ENCODE measurements at places on chromosomes 11 and 22.

- no peak for DNase-seq
These were observed 3.7 kb downstream of the IL2RB start for GRCh38 chr22:37146051-37146385.

DNA sequence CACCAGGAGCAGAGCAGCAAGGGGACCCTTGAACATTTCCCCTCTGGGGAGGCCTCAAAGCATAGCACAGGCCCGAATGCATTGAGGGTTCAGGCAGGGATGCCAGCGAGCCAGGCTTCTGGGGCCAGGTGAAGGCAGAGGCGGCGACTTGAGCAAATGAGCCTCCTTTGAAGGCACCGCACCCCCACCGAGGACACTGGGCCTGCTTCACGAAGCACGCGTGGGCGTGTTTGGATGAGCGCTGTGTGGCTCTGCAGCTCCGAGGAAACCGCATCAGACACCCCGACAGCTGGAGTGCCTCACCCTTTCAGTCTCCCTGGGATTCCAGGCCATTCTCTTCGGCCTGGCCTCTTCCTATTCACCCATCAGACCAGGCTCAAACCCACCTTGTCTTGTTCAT is 301.8 kb downstream of the NTM start:
- no peak for DNase-seq

GRCh38 chr11:110379936-110380335 is 49.8 kb upstream of the FDX1 start:
- DNase-seq: no peak

DNA sequence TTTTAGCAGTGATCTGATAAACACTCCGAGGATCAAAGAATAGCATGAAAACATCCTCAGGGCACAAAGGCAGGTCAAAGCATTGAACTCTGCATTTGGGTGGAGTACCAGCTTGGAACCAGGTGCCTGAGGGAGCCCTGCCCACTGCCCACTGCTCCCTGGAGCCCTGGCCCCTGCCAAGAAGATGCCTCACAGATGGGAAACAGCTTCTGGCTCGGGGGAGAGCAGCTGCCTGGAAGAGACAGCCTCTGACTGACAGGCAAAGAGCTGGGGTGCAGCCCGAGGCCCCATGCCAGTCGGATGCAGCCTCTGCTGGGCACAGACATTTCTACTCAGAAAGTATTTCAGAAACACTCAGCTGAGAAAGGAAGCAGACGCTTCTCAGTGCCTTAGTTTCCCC is 13.2 kb downstream of the LMO1 start:
- DNase-seq: no peak

- no peak for DNase-seq
These were observed 333.5 kb upstream of the PITPNB start for GRCh38 chr22:28252539-28252938.

- no peak for DNase-seq
These were observed 420.9 kb downstream of the METTL15 start for GRCh38 chr11:28529046-28529445.

- DNase-seq: no peak
These were observed 266.0 kb upstream of the NARS2 start for GRCh38 chr11:78840623-78841022.

- DNase-seq: no peak
These were observed 38.2 kb upstream of the UBASH3B start for GRCh38 chr11:122617297-122617696.

DNA sequence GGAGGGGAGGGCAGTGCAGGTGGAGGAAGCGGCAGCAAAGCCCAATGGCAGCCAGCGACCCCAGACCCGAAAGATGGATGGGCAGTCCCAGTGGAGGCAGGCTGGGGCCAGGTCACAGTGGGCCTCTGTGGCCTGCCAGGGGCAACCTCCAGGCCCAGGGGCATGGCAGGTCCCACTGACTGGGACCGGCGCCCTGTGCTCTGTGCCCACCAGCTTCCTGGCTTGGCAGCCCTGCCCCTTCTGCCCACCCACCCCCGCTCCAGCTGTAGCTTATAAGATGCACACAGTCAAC is 4.3 kb upstream of the KCNK7 start:
- DNase-seq: no peak

DNA sequence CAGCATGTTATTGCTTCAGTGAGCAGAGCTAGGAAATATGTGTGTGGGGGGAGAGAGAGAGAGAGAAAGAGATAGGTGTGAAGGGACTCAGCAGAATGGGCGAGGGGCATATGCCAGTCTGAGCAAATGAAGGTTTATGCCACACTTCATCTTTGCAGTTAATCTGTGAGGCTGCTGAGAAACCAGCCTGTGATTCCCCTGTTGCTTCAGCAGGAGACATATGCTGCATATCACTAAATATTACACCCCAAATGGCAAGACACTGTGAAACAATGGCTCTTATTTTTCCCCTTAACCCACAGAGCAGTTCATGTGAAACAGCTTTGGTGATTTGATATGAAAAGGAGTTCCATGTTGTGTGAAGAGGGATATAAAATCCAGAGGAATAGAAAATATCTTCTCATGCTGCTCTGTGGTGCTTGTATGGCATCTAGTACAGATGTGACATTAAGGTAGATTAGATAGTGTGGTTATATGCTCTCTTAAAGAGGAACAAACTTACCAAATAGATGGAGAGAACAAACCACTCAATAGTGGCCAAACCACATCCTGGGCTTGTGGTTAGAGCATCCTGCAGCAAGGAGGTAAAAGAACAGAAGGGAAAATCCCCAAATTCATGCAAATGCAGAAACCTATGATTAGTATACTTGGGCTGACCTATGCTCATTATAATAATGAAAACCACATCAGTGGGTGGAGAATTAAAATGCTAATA is 864.2 kb downstream of the FAM181B start:
- DNase-seq: no peak

DNA sequence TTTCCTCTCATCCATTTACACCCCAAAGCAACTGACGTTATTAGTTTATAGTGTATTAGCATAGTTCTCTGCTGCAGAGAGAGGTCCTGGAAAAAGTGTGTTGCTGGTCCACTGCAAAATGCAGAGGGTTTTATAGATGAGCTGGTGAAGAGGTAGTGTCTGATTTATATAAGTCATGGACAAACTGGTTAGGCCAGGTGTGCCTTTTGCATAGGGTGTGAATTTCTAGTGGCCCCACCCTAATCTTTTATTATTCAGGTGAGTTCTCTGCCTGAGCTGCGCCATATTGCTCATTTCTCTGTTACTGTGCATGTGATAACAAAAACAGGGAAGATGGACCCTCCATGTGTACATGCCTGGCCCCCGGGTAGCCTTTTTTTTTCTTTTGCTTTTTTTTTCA is 43.1 kb upstream of the TRIM77 start:
- DNase-seq: no peak

GRCh38 chr11:130964058-130964792 is 47.9 kb upstream of the SNX19 start:
- no peak for DNase-seq

- no peak for DNase-seq
These were observed 38.1 kb upstream of the CALCB start for GRCh38 chr11:15035283-15035682.

DNA sequence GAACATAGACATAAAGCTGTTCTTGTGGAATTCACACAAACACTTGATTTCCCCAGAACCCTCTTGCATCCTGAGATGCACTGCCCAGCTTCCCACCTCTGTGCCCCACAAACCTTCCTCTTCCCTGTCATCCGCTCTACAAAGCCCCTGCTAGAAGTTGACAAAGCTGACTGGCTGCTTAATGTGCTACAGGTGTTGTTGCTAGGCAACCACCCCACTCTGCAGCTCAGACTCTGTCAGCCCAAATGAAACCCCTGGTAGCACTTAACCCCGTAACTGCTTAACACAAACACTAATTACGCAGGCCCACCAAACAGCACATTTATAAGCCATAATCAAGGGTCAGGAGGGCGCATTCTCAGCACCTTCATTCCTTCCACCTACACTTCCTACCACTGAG is 172.0 kb upstream of the CADM1 start:
- no peak for DNase-seq

- DNase-seq: no peak
These were observed 78.5 kb downstream of the RPS6KA4 start for GRCh38 chr11:64437426-64437825.

DNA sequence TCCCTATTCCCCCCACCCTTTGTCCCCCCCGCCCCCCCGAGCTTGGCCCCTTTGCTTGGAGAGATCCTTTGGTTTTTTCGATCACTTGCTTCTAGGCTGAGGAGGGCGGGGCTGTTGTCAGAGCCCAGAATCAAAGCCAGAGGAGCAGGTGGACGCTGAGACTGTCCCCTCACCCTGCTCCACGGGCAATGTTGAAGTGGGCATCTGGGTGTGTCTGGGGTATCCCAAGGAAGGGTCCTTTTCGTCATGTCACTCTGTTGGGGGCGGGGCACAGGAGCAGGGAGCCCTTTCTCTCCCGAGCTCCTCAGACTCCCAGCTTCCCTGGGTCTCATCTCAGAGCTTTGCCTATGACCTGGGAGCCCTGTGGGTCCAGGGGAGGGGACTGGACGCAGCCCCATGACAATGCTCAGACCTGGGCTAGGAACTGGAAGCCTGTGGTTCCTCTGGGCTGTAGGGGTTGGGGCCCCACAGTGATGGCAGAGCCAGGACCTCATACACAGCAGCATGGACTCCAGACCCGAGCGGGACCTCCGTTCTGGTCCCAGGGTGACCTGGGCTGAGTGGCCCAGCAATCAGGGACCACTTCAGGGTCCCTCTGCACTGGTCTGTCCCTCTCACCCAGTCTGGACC is 2.9 kb upstream of the APOBEC3A start:
- no peak for DNase-seq

DNA sequence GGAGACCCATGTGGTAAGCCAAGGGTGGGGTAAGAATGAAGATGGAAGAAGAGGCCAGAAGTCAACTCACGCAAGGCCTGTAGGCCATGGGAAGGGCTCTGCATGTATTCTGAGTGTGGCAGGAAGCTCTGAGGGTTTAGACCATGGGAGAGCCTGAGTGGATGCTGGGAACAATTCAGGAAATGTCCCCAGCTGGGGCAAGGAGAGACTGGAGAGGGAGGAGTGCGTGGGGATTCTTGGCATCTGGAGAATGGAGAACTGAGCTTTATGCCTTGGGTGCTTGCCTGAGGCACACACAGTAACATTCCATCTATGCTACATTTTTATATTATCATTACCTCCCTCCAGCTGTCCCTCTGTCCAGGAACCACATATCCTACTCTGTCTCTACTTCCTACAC is 50.4 kb upstream of the CD82 start:
- DNase-seq: no peak

DNA sequence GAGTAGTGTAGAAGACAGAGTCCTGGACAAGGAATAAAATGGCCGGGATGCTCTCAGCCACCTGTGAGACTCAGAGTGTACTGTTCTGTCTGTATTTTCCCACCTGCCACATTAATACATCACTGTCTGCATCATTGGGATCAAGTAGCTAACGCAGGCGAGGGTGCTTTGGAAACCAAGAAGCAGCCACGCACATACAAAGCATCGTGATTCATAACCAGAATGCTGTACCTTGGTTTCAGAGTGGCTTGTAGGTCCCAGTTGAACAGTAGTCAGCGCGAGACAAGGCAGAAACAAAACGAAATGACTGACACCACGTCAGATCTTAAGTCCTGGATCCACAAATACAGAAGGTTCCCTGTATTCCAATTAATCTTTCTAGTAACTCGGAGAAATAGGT is 198.3 kb downstream of the GRIK4 start:
- DNase-seq: no peak

- no peak for DNase-seq
These were observed 103.5 kb downstream of the ARHGAP8 start for GRCh38 chr22:44855855-44856254.

GRCh38 chr11:94840209-94840608 is 72.1 kb downstream of the AMOTL1 start:
- no peak for DNase-seq

- no peak for DNase-seq
These were observed 2.5 kb upstream of the DENND5A start for GRCh38 chr11:9267680-9268079.

GRCh38 chr11:76587820-76588454 is 82.6 kb downstream of the LRRC32 start:
- no peak for DNase-seq

DNA sequence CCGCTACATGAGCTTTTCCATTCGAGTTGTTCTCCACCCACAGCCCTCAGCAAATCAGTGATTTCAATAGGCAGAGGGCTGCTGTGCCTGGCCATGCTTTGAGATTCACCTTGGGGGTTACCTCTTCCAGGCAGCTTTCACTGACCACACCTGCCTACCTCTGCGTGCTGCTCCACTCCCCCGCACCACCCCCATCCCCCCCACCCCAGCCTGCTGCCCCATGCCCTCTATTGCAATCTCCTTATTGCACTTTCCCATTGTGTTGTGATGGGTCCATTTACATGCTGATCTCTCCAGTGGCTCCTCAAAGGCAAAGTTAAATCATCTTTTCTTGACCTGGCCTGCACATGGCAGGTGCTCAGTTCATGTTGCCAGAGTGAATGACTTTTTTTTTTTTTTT is 18.0 kb upstream of the POLA2 start:
- DNase-seq: no peak

- DNase-seq: no peak
These were observed 80.5 kb upstream of the GDPD4 start for GRCh38 chr11:77381729-77382665.

DNA sequence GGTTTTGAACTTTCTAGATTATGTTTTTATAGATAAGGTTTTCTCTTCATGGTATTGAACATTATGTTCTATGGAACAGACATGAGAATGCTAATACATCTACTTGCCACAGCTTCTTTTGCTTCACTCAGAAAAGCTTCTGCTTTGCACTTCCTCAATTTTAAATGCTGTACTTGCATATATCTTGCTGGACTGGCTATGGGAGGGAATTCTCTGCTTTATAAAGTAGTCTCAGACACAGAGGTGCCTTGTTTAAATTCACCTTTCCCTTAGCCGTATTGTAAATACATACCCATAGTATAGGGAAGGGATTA is 173.9 kb downstream of the DDX10 start:
- DNase-seq: no peak

DNA sequence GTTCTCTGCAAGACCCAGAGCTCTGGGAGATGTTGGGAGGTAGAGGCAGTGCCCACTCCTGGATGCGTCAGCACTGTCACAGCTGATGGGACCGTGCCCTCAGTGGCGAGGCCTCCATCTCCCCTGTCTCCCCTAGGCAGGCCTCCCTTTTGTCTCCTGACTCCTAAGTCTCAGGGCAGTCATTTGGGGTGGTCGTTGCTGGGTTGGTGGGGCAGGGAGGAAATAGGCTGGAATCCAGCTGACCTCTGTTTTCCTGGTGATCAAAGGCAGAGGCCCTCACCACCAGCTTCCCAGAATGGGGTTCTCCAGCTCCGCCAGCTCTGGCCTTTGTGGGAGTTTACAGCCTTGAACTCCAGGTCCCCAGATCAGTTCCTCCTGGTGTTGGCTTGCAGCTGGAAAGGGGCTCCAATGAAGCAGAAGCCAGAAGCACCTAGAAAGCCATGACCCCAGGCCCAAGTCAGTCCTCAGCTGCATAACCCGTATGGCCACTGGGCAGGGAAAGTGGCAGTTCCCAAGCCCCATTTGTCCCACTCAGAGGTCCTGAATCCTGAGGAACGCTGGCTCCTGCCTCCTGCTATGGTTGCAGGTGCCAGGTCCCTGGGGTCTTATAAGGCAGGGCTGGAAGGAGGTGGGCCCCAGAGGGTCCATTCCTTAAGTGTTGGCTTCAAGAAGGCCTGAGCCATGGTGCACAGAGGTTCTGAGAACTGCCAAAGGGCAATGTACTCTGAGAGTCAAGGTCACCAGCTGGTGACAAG is 7.3 kb upstream of the FXYD2 start:
- no peak for DNase-seq

All from cortex of kidney (tissue), 1 donor.